Kidney tubule cell (primary cell): ENCODE measurements at places on chromosomes 3 and 15.

GRCh38 chr15:88011533-88011932, 245.0 kb downstream of the NTRK3 start:
- DNase-seq = no peak

- peak; percentile 80 for DNase-seq
These were observed 141.0 kb upstream of the ARHGEF26 start for GRCh38 chr3:153980252-153980590.

DNA sequence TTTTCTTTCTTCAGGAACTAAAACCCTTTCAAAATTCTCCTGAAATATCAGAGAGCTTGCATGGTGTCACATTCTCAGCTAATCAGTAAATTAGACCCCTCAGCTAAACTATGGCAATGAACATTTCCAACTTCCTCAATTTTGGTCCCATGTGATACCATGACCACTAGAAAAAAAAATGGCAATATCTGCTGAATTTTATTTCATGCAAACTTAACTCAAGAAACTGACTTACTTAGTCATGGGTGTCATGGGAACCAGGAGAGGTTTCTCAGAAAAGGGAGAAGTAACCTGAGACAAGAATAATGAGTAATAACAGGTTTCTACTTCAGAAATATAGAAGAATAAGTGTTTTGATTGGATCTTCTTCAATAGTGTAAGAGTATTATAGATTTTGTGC, 784.6 kb upstream of the ALCAM start:
- no peak for DNase-seq

DNA sequence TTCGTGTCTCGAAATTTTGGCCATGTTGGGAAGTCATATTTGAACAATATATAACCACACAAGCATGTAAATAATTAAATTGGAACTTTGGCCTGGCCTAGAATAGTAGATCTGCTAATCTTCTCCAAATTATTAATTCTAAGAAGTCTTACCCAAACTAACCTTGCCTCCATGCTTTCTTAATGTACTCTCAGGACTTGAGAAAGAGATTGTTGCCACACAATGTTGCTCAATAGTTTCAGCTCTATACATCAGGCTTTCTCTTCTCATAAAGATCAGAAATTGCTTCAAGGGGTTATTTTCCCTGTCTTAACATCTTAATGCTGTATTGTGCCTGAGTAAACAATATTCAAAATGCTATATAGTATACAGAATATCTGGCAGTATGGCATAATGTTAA, 202.7 kb upstream of the LRIG1 start:
- no peak for DNase-seq

- no peak for DNase-seq
These were observed 192.8 kb upstream of the THBS1 start for GRCh38 chr15:39388118-39388517.

GRCh38 chr15:89231832-89232231, 10.5 kb upstream of the RLBP1 start:
- DNase-seq = no peak

GRCh38 chr3:141710888-141711616, 27.0 kb upstream of the RNF7 start:
- peak; percentile 27 for DNase-seq

DNA sequence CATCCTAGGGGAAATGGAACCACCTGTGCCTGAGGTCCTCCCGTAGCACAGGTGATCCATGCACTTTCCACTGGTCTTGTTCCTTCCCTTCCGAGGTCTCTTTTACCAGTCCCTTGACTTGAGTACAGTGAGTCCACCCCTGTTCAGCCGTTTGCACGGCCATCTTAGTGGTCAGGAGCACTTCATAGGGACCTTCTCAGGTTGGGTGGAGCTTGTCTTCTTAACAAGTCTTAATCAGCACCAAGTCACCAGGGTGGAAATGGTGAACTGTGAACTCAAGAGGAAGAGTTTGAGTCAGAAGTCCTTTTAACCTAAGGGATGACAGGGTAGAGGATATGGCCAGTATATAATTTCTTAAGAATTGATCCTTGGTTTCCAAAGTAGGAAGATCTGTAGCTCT, 21.4 kb downstream of the ARL8B start:
- DNase-seq = no peak

GRCh38 chr3:27094721-27095120, 274.5 kb downstream of the NEK10 start:
- no peak for DNase-seq

GRCh38 chr3:170145278-170145677, 36.3 kb downstream of the PHC3 start:
- no peak for DNase-seq

DNA sequence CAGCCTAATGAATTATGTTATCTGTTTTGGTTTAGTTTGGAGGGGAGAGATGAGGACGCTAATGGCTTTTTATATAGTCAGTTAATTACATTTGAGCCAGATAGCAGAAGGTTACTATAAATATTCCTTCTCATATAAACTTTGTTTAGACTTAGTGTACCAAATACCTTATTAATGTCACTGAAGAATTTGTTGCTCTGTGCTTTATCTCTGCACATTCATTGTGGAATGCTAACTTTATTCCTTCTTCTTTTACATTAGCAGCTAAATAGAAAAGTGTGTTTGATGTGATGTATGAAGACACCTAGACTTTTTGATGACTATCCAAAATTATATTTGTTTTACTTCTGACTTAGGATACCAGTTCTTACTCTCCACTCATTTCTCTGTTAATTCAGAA, 105.2 kb downstream of the EPHA3 start:
- no peak for DNase-seq

- DNase-seq = no peak
These were observed 66.6 kb downstream of the GAP43 start for GRCh38 chr3:115689928-115690327.

DNA sequence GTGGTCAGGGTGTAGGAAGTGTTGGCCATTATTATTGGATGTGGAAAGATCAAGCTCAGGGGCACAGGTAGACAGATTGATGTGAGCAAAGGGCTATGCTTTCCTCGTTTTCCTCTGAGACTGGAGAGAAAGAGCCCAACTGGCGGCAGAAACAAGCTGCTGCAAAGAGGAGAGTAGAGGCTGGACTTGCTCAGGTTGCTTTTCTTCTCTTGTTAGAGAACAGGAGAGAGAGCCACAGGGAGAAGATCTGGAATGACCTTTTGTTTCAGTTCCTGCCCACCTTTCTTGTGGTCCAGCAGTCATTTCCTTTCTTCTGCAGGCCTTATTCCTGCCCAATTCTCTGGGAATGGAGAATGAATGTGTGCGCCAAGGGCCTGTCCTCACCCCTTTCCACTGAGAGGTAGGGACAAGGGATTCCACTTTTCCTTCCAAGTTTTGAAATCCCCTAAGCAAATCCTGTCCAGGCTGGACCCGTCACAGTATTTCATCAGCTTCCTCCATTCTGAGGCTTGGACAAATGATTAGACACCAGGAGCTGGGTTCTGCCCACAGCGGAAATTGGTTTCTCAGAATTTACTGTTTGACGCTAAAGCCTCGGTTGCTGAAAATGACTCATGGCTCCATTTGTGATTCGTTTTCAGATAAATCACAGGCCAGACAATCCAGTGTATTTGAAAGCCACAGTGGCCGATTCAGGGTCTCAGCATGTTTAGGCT, 16.1 kb downstream of the ZNF80 start:
- DNase-seq = no peak

DNA sequence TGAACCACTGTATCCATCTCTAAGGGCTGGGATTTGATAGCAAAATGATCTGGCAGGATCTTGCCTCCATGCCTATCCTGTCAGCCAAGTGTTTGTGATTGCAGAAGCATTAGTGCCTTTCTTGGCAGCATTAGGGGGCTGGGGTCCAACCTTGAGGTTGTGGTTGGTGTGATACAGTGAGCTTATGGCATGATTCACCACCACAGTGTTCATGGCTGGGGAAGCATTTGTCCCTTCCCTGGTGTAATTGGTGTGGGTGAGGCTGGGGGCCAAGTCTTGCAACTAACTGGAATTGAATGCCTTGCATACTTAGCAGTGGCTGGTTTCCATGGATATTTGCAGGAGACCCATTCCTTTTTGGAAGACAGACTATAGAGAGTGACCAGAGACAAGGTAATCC, 271.0 kb upstream of the TBL1XR1 start:
- DNase-seq = peak; percentile 95

GRCh38 chr15:73838831-73839426, 34.4 kb upstream of the TBC1D21 start:
- DNase-seq = peak; percentile 4

DNA sequence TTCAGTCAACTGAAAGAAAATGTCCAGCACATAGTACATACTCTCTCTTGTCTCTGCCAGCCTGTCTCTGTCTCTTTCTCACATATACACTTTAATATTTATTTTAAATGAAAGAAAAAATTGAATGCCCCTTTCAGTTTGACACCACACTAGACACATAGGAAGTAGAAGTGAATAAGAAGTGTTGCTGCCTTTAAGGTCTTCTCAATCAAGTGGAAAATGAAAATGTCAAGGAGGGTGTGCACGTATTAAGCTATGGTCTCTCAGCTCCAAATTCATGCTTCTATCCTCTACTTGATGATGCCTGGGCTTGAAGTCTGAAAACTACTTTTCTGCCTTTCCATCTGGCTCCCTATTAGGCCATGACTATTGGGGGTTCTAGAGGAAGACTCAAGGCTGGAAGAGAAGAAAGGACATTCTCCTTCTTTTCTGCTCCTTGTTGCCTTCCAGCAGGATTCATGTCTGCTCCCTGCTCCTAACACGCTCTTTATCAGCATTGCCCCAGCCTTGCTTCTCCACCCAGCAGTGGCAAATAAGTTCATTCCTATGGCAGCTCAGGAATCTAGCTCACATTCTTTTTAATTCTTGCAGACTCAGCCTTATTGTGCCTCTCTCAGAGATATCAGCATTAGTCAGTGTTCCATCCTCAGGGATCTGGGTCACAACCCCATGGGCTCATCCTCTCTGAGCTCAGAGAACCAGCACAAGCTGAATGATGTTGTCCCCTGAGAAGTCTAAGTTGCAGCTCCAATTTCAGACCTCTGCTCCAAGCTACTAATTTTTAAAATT, 609.1 kb upstream of the GRM7 start:
- DNase-seq = no peak

DNA sequence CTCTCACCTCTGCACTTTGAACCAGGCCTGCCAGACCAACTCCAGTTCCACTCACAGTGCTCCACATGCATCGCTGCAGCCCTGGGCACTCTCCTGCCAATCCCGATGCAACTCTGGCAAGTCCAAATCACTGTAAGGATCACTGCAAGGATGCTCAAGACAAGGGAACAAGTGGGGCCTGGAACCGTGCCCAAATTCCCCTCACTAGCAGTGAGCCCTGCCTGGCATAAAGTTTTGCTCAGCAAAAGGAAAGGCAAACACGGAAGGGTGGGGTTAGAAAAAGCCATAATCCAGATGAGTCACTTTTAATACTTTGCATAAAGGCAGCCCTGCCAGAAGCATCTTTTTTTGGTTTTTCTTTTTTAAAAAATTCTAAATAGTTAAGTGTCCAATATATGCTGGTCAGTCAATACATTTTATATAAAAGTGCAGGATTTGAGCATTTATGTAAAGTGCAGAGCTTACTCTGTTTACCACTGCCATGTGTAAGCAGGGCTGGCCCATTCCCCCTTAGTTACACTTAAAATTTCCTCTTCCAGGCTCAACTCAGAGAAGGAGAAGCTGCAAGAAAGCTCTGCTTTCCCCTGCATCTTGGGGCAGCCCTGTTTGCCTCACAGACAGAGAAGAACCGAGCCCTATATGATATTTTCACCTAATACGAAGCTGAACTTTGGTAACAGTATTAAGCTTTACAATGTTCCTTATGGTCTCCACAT, 102.2 kb downstream of the CD47 start:
- DNase-seq = peak; percentile 81

DNA sequence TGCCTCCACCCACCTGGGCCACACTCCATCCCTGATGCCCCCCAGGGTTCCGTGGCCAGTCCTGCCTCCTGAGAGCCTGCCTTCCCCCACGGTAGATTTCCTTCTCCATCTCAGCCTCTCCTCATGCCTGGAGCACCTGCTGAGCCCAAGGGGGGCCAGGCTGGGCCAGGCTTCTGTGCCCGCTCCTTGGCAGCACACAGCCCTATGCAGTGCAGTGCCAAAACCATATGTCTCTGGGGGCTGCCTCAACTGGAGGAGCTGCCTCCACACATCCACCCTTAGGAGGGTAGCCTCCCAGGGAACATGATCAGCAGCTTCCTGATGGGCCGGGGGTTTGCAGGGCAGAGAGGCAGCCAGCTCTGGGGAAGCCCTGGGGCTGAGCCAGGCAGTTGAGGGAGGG, 24.6 kb upstream of the GATA2 start:
- no peak for DNase-seq

GRCh38 chr15:29773816-29774215, 48.5 kb downstream of the TJP1 start:
- DNase-seq = peak; percentile 16

DNA sequence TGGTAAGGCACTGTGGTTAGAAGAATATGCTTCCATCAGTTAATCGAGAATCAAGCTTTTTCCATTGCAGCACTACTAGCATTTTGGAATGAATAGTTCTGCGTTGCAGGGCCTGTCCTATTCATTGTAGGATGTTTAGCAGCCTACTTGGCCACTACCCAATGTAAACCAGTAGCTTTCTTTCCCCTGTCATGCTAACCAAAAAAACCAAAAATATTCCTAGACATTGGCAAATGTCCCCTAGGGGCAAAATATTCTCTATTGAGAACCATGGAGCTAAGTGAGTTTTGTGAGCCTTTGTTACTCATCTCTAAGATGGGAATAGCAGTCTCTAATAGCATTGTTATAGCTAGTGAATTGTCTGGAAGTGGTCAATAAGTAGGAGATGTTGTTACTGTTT, 187.2 kb downstream of the CADPS start:
- no peak for DNase-seq

- no peak for DNase-seq
These were observed 84.9 kb downstream of the TIGIT start for GRCh38 chr3:114378760-114379159.

GRCh38 chr3:12049675-12050074, 45.5 kb downstream of the SYN2 start:
- no peak for DNase-seq

DNA sequence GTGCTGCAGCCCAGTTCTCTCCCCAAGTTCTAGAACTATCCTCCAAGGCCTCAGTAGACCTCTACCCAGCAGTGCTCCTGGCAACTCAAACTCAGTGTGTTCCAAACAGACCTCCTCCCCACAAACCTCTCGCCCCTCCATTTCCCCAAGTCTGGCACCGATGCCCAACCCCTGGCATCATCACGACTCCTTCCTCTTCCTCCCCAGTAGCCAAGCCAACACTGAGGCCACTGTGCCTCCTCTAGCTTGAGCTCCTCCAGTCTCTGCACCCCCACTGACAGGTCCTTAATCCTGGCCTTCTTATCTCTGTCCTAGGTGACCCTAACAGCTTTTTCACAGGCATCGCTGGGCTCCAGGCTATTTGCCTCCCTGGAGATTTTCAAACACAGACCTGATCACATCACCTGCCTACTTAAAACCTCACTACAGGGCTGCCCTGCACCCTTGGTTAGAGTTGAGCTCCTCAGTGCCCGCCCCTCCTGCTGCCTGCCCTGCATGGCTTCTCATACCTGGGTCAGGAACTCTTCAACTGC, 6.8 kb downstream of the ARPIN start:
- no peak for DNase-seq

DNA sequence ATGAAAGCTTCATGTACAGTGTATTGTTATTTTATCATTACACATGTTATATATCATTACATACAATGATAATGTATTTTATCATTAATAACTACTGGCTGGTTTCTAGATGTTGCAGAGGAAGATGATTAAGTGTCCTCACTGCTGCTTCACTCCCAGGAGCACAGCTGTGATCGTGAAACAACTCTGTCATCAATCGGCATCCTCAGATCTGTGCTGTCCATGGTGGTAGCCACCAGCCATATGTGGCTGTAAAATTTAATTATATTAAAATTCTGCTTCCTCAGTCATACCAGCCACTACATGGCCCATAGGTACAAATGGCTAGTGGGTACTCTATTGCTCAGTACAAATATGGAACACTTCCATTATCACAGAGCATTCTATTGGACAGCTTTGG, 379.4 kb upstream of the CFAP20DC start:
- no peak for DNase-seq
